Activated CD4-positive, alpha-beta memory T cell treated with anti-CD3 and anti-CD28 coated beads for 36 hours (primary cell): ENCODE measurements at places on chromosomes 16 and 17. TPM values are rescaled to one million over a fixed set of nuclear protein-coding genes. Genes with fewer than 3 reads are reported as not detected.

- no peak for DNase-seq
These were observed 43.4 kb downstream of the GNAO1 start for GRCh38 chr16:56234737-56235136.

GRCh38 chr17:59707971-59708430, 547 bp downstream of the VMP1 start:
- DNase-seq = no peak

DNA sequence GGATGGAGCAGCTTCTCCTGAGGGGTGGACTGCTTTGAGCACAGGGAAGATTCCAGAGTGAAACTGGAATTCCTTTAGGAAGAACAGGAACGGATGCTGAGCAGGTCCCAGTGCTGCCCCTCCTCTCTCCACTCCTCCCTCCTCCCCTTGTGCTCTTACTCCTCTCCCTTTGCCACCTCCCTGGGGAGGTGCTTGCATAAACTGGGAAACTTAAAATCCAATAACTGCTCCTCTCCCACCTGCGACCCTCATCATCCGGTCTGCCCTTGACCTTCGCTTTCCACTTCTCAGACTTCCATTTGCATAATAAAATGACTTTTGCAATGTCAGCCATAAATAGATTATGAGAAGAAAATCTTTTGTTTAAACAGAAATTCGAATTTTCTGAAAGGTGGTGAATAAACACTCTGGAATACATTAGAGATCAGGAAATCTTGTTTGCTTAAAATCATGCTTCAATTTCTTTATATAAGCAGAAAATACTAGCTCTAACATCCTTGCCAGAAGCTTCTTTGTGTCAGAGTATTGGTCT, 23.7 kb downstream of the HSBP1 start:
- DNase-seq = no peak

DNA sequence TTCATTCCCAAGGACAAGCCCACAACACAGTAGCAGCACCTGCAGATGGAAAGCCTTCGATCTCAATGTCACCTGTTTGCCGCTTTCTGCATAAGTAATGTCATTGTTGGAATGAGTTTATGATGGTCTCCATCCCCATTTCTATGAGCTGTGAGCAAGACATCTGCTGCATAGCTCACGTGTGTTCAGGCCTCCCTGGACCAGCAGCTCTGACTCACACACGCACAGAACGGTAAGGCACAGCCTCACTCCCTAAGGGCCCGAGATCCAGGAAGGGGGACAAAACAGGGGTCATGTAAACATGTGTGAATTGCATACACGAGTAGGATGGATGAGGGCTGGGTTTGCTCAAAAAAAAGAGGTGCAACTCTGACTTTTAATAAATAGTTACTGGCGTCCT, 223.1 kb downstream of the SOX9 start:
- no peak for DNase-seq

DNA sequence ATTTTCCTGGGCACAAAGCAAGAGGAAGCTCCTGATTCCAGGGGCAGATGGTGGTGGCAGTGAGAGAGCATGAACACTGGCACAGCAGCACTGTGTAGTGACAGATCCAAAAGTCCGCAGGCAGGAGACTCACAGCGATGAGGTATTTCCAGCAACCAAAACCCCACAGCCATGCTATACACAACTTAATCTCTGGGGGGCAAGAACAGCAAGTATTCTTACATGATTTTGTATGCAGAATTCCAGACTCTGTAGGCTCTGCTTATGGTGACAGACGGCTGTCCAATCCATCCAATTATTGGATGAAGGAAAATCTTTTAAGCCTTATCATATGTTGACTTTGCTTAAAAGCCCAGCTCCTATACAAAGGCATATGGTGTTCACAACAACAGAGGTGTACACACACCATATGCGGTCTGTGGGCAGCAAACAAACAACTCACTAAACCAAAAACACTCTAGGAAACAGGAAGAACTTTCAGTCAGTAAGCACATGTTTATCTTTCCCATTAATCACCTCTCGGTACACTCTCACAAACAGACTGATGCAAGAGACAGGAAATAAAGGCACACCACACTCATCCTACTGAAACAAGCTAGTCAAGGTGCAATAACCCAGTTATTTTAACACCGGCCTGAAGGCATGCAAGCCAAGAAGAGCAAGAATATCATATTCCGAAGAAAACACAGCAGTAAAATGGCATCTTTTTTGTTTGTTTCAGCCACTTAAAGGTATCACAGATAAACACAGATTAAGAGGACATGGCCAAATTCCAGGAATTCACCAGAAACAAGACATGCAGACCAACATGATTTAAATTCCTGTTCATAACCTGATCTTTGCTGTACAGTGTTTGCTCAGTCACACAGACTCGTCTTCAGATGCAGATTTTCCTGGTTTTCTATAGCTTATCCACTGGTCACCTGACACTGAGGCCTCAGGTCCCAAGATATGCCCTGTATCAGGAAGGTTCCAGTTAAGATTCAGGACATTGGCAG, 47.8 kb downstream of the ERN1 start:
- DNase-seq = peak; percentile 74

The CCL3 gene
- total RNA-seq = 981 TPM

The EPN2 gene
- 9.0 TPM for total RNA-seq

The RBFOX1 gene
- total RNA-seq = not detected
